ENCODE measurements at places on chromosomes 2 and 18.

DNA sequence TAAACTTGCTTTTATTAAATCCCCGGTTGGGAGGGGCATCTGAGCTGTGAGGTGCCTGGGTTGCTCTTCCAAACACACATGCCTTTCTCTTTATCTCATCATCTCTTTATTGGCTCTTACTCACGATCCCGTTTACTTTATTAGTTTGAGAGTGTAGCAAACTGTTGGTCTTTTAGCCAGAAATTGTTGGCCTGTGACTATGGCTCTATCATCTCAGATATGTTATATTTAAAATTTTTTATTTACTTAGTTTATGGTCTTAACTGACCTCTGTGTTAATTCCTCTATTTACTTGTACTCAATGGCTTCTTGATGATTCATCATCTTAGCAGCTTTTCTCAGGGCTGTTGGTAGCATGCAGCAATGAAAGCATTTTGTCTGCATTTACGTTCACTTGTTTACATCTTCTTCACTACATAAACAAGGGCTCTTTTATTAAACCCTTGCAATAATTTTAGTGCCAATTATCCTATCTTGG is 408.4 kb downstream of the HRH4 start:
- no peak for DNase-seq

GRCh38 chr18:74420926-74421325 is 36.2 kb downstream of the DIPK1C start:
- DNase-seq, result no peak

GRCh38 chr2:215784371-215784783 is 229.0 kb downstream of the MREG start:
- DNase-seq, result no peak

GRCh38 chr18:80074697-80075096 is 34.4 kb upstream of the ADNP2 start:
- DNase-seq, result no peak

DNA sequence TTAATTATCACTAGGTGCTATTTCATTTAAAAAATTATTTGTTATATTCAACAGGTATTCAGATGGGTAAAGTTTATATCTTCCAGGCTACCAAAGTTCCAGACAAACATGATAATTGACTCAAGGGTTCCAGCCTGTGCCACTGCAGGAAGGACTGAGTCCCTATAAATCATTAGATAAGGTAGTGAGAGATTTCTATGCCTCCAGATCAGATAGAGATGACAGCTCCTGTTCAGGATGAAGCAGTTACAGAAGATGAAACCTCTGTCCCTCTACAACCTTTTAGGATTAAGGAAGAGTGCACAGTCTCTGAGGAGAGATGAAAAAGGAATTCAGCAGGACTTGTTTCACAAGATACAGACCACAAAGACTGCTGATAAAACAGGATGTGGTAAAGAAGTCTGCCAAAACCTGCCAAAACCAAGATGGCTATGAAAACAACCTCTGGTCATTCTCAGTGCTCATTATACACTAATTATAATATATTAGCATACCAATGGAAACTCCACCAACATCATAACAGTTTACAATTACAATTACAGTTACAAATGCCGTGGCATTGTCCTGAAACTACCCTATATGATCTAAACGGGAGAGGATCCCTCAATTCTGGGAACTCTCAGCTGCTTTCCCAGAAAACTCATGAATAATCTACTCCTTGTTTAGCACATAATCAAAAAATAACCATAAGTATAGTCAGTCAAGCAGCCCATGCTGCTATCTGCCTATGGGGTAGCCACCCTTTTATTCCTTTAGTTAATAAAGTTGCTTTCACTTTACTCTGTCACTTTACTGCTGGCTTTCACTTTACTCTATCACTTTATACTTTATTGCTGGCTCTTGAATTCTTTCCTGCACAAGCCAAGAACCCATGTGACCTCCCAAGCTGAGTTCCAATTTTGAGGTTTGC is 288.5 kb downstream of the PDE11A start:
- DNase-seq, result no peak

DNA sequence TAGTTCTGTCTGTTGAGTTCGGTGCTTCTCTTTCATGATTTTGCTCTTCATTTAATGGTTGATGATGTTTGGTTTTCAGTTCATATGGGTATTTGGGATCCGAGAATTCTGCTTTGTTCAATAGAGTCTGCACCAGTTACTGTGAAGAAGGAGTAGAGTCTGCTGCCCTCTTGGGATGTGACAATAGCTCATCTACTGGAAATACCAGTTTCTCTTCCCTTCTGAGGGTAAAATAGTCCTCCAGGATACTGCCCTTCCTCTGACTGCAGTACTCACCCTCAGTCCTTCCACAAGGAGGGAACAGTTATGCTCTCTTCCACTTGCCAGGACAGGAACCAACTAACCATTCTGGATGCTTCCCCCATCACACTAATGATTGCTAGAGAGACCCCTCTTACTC is 12.5 kb upstream of the TNFAIP6 start:
- no peak for DNase-seq

DNA sequence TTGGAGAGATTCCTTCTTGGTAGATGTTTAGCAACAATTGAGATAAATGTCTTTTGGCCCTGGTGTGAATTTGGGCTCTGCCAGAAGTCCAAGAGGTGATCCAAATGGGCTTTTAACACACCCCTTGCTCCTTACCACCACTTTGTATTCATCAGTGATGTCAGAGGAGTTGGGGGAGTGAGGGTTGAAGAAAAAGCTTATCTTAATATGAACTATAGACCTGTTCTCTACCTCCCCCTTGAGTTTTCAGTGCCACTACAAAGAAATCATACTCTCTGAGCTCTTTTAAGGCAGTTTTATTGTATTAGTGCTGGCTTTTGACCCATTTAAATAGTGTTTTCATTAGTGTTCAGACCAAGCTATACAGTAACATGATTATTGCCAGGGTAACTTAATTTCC is 229.1 kb downstream of the PHLPP1 start:
- no peak for DNase-seq

GRCh38 chr2:224308272-224308911 is 93.5 kb downstream of the FAM124B start:
- no peak for DNase-seq

- DNase-seq, result no peak
Observed at GRCh38 chr2:138763971-138764370, 16.2 kb downstream of the NXPH2 start.

DNA sequence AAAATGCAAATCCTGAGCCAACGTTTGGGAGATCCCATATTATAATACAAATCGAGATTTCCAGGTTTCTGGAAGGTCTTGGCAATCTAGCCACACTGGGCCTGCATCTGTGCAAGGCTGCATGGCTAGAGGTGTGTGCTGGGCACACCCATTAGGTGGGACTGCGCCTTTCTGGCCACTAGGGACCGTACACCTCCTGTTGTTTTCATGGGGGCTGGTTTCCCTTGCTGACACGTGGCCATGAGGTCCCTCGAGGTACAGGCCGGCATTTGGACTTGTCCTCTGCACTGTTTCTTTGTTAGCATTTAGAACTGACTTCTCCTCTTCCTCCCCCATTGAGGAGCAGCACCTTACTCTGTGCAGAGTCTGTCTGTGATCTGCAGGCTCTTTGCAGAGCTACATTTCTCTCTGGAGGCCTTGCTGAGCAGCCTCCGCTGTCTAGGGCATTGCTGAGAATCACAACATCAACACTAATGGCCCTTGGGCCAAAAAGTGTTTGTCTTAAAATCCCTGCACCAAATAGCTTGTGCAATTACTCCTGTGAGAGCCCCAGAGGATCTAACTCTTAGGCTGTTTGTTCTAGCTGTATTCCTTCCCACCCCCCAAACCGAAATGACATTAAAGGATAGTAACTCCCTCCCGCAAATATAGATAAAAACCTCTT is 131.2 kb downstream of the NEDD4L start:
- DNase-seq, result no peak

DNA sequence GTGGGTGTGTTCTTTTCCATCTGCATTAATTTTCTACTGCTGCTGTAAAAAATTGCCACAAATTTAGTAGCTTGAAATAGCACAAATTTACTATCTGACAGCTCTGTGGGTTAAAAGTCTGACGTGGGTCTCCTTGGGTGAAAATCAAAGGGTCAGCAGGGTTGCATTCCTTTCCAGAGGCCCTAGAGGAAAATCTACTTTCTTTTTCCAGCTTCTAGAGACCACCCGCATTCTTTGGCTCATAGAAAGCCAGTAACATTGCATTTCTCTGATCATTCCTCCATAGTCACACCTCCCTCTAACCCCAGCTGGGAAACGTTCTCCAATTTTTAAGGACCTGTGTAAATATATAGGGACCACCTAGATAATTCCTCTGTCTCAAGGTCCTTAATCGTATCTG is 128.8 kb downstream of the ATL2 start:
- DNase-seq, result no peak

DNA sequence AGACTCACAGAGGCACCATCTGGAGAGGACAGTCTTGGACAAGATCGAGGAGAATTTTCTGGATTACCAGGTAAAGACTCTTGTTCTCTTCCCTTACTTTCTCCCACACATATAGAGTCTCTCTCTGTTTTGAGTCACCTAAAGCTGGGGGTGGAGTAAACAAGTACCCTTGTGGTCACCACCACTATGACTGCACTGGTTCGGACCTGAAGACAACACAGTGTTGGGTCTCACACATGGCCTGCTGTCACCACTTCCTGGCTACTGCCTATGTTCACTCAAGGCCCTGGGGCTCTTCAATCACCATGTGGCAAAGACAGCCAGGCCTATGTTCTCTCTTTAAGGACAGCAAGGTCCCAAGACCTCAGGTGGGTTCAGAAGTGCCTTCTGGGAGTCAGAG is 253.3 kb upstream of the VRK2 start:
- no peak for DNase-seq

DNA sequence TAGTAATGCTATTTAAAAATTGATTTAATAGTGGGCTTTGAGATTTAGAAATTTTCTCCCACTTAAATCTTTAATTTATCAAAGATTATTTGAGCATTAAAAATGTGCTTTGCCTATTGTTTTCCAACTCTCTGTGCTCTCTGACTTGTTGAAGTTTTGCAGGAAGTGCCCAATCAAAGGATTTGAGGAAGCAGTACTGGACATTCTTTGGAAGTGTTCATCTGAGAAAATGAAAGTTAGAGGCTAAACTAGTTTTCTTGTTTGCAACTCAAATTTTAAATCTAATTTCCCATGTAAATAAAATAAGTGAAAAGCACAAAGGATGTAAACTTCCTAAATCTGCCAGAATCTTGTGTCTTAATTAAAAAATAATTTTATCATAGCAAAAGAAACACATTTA is 89.1 kb downstream of the CAMKMT start:
- no peak for DNase-seq

- no peak for DNase-seq
Observed at GRCh38 chr2:2849464-2850217, 518.6 kb upstream of the MYT1L start.

DNA sequence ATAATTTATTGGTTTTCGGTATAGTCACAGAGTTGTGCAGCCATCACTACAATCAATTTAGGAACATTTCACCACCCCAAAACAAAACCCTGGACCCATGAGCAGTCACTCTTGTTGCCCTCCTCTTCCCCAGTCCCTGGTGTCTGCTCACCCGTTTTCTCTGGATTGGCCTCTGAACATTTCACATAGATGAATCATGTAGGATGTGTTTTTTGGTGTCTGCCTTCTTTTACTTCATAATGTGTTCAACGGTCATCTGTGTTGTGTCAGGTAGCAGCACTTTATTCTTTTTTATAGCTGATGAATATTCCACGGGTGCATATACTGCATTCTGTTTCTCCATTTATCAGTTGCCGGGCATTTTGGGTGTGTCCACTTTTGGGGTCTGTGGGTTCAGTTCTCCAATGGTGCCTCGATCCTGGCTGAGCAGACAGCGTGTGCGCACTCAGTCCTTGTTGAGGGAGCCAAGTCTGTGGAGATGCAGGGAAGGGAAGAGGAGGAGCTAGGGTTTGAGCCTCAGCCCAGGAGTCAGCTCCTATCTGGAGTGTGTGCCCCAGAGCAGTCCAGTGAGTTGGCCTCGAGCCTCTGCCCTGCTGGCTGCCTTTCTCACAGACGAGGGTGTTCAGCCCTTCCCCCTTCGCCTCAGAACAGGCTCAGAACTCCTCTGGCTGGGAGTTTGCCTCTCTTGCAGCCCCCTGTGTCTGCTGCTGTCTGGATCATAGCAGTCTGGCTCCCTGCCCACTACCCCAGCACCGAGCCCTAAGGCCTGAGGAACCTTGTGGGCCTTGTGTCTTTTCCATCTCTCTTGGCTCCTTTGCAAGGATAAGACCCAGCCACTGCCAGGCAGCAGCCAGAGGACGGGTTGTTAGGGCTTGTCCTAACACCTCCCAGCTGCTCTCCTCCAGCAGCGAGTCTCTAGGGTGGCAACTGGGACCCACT is 18.0 kb downstream of the C2orf74 start:
- DNase-seq, result no peak

DNA sequence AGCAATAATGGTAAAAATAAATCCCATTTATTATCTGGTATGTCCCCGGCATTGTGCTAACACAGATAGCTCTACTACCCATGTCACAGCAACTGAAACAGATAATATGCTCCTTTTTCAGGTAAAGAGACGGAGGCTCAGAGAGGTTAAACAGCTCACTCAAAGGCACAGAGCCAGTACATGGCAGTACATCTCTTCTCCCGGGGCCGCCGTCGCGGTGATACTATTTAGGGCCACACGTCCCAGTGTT is 693 bp upstream of the PDK1 start:
- no peak for DNase-seq

DNA sequence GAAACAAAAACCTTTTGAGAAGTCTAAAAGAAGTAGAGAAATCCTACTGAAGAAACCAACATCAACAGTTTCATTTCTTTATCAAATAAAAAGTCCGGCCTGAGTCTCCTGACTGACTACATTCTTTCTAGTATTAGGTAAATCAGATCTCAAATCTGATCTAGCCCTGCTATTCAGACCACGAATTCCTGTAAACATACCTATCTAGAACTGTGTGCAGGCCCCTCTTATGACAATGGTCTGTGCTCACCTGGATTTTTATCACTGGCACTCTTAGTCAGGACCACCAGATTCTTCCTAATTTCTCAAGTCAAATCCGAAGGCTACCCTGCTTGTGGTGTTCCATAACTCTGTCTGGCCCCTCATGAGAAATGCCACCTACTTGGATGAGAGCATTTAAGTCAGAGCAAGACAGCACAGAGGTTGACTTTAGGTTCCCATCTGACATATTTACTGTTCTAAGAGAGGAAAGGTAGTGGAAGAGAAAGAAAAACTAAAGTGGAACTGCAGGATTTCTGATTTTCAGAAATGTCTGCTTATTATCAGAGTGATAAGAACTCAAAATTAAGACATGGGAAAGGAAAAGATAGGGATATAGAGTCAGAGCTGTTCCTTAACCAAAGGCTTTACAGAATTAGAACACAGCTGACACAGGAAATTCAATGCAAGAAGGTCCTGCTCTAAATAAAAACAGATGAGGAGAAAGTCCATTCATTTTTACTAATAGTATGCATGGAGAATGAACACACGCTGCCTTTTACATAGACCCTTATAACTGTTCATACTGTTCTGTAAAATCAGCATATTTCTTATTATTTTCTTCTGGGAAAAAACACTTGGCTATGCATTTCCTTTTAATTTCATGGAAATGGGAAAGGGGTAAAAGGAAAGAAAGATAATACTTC is 56.5 kb downstream of the SLC8A1 start:
- no peak for DNase-seq

DNA sequence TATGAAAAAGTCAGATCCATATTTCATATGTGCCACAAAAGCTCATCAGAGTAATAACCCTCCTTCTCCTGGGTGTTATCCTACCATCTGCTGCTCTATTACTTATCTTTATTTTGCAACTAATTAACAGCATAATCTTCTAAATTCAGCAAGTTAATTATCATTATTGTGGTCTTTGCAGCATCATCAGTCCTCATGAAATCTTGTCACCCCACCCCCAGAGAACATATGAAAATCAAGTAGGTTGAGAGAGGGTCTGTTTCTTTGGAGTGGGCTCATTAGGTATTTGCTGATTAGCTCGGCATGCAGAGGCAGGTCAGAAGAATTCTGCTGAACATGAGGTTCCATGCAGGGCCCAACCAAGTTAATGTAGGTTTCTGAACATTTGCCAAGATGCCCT is 64.8 kb downstream of the ATF2 start:
- DNase-seq, result no peak

Measured in GM12891 (cell line).